ENCODE measurements at places on chromosomes 3 and 15. TPM values are rescaled to one million over a fixed set of nuclear protein-coding genes. Genes with fewer than 3 reads are reported as not detected.

DNA sequence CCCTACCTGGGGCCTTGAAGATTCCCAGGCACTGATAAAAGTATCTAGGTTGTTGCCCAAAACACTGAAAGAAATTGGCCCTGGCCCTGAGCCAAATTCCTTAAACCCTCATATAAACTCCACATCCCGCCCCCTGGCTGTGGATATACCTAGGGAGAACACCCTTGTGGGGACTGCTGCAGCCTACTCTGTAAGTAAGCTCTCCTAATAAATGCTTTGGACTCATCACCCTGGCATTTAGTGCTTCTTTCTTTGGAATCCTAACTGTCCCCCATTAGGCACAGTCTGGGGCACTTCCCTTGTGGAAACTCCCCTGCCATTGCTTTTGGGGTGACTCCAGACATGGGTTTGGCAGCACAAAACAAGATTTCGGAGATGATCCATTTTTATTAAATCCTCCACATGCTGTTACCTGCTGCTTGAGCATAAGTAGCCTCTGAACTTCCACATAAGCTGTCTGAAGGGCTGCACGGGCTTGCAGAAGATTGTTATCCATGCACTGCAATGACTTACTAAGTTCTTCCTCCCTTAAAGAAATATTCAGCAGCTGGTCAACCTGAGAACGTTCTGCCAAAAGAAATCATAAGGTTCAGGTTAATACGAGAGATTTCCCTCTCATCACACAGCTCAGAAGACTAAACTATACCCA is 46.4 kb downstream of the ZNF106 start:
- no peak for DNase-seq

GRCh38 chr3:27219127-27219845 is 149.9 kb downstream of the NEK10 start:
- DNase-seq = no peak

GRCh38 chr3:10465161-10465560 is 40.2 kb downstream of the ATP2B2 start:
- no peak for DNase-seq

DNA sequence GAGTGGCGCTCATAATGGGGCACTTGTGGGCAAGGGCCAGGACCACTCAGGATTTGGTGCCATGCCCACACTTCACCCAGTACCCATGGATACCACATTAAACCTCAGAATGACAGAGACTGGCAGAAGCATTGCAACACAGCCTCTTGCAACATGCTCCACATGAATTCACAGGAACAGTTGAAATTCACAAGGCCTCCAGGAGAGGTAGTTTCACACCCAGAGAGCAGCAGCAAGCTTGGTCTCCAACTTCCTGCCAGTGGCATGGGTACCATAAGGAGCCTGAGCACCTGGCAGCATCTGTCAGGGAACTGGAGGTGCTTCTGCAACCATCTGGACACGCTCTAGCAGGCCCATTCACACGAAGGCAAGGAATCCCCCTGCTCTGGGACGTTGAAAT is 101.0 kb downstream of the OSBPL10 start:
- no peak for DNase-seq

- no peak for DNase-seq
Observed at GRCh38 chr3:52128118-52128683, 26.0 kb downstream of the POC1A start.

- no peak for DNase-seq
Observed at GRCh38 chr3:56370991-56371775, 97.1 kb downstream of the ERC2 start.

- peak; percentile 50 for DNase-seq
Observed at GRCh38 chr3:72797773-72798543, 50.3 kb downstream of the SHQ1 start.

DNA sequence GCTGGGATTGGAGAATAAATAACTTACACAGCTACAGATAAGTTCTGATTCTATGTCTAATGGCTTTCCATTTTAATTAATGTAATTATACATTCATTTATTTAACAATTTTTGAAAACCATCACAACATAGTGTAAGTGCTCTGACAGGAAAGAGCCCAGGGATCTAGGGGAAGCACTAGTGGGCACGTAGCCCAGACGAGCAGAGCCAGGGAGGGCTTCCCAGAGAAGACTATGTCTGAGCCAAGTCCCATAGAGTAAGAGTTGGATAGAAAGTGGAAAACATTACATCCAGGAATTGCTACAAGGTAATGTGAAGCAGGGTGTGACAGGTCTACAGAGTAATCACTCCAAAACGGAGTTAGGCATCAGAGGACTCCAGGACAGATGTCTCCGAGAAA is 2.9 kb upstream of the HGD start:
- DNase-seq = no peak

GRCh38 chr3:108073764-108074431 is 16.9 kb downstream of the CD47 start:
- no peak for DNase-seq

DNA sequence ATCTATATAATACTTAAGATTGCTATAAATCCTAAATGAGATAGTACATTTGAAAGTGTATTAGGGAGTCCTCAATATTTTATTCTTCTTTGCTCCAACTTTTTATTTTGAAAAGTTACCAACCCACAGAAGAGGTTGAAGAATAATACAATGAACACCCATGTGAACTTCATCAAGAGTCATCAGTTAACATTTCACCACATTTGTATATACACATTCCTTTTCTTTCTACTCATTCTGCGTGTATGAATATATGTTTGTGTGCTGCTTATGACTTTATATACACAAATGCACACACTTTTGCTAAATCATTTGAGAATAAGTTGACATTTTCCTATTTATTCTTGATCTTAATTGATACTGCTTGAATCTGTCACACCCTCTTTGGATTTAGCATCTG is 193.3 kb upstream of the CGNL1 start:
- DNase-seq = no peak

- no peak for DNase-seq
Observed at GRCh38 chr3:187242900-187243299, 45.6 kb downstream of the RTP1 start.

DNA sequence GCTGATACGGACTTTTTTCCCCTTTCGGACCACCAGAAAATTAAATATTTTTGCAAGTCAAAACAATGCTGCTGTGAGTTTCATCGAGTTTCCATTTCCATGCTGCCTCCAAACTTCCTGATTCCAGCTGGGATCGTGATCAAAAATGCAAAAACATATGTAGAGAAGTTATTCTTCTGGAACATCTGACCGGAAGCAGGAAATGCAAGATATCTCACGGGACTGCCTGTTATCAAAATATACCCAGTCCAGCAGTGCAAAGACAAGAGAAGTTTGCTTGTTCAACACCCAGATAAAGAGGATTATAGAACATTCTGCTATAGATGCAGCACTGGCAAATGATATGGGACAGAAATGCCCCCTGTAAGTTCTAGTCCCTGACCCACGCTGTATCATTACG is 726.7 kb upstream of the NR2F2 start:
- DNase-seq = no peak

SOX2 gene
- total RNA-seq = 0.17 TPM

DLL4 gene
- total RNA-seq = 7.3 TPM

SNTN gene
- total RNA-seq = not detected

DAZL gene
- total RNA-seq = not detected

TTLL13 gene
- total RNA-seq = 0.54 TPM

RASL12 gene
- total RNA-seq = 70.4 TPM

Measured in right cardiac atrium (tissue), 5 donors.